ENCODE measurements at places on chromosomes 3 and 15.

DNA sequence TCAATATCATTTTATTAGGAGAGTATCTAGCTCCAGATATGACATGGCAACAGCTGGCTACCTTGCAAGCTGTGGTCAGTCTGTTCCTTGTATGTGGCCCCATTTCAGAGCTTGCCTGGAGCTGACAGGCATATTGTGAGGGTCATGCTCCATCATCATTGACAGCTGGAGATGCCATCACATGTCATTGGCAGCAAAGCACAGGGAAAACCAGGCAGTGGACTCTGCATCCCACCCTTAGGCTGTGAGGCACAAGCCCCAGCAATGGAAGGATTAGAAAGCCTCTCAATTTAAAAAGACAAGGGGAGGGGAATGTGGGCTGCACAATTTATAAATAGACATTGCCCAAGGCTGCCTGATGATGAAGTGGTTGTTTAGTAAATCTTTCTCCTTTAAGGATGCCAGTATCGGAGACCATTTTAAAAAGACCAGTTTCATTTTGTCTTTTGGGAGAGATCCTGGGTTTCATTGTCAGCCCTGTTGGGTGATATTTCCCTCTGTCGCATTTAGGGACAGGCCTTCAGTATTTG is 27.9 kb downstream of the LNP1 start:
- H3K27ac ChIP-seq, result no peak overlapping the region
- peaks cover 4% of the 10 kb centered on the region for H3K36me3 ChIP-seq
- no peak overlapping the region for H3K4me3 ChIP-seq
- H3K27me3 ChIP-seq, result no peaks in the 10 kb centered on the region
- H3K4me1 ChIP-seq, result no peaks in the 10 kb centered on the region

- H3K27ac ChIP-seq, result no peak overlapping the region
- H3K4me1 ChIP-seq, result no peaks in the 10 kb centered on the region
- no peaks in the 10 kb centered on the region for H3K36me3 ChIP-seq
- H3K4me3 ChIP-seq, result no peak overlapping the region
- no peaks in the 10 kb centered on the region for H3K27me3 ChIP-seq
Measured at GRCh38 chr3:15277861-15278500, 54.4 kb downstream of the SH3BP5 start.

DNA sequence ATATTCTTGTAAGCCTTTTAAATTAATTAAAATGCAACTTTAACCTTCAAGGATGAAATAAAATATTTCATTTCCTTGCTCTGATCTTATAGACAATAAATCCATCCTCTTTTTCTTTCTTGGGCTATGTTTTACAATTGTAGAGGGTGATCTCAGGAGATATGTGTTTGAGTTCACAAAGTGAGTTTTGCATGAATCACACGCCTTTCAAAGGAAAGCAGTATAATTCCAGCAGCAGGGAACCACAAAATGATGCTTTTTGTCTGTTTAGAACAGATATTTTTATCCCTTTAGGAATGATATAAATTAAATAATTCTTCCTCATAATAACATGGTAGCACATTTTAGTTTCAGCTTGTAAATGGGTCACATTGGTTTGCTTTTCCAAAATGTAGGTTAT is 191.2 kb downstream of the SEMA6D start:
- DNase-seq, result no peak
- H3K27ac ChIP-seq, result no peak overlapping the region
- H3K4me3 ChIP-seq, result no peak overlapping the region
- peaks cover 19% of the 10 kb centered on the region for H3K27me3 ChIP-seq
- no peaks in the 10 kb centered on the region for H3K36me3 ChIP-seq

GRCh38 chr15:92082006-92082843 is 228.7 kb downstream of the SLCO3A1 start:
- no peak for DNase-seq
- H3K4me1 ChIP-seq, result no peaks in the 10 kb centered on the region
- H3K27me3 ChIP-seq, result peaks cover 4% of the 10 kb centered on the region

DNA sequence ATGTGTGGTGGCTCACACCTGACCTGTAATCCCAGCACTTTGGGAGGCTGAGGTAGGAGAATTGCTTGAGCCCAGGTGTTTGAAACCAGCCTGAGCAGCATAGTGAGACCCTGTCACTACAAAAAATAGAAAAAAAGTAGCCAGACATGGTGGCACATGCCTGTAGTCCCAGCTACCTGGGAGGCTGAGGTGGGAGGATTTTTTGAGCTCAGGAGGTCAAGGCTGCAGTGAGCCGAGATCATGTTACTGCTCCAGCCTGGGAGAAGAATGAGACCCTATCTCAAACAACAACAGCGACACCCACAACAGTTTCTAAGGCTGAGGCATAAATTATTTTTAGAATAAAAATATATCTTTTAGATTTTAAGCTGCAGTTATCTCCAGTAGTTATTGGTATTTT is 6.3 kb downstream of the APPL1 start:
- no peaks in the 10 kb centered on the region for H3K27me3 ChIP-seq
- H3K36me3 ChIP-seq, result peaks cover 6% of the 10 kb centered on the region
- H3K4me1 ChIP-seq, result peaks cover 22% of the 10 kb centered on the region
- H3K27ac ChIP-seq, result no peak overlapping the region
- no peak for DNase-seq

GRCh38 chr15:43361313-43361903 is 9.4 kb downstream of the ZSCAN29 start:
- H3K36me3 ChIP-seq, result peaks cover 78% of the 10 kb centered on the region
- no peak overlapping the region for H3K4me3 ChIP-seq
- no peak for DNase-seq
- H3K27ac ChIP-seq, result no peak overlapping the region
- no peaks in the 10 kb centered on the region for H3K27me3 ChIP-seq
- H3K4me1 ChIP-seq, result peaks cover 4% of the 10 kb centered on the region

DNA sequence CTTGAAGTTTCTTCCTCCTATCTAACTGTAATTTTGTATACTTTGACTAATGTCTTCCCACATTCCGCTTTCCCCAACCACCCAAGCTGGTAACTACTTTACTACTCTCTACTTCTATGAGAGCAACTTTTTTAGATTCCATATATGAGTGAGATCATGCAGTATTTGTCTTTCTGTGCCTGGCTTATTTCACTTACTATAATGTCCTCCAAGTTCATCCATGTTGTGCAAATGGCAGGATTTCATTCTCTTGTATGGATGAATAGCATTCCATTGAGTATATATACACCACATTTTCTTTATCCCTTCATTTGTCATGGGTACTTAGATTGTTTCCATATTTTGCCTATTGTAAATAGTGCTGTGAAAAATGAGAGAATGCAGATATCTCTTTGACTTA is 78.5 kb upstream of the CCNL1 start:
- DNase-seq, result no peak
- H3K27me3 ChIP-seq, result no peaks in the 10 kb centered on the region
- H3K4me1 ChIP-seq, result peaks cover 9% of the 10 kb centered on the region
- H3K36me3 ChIP-seq, result no peaks in the 10 kb centered on the region

DNA sequence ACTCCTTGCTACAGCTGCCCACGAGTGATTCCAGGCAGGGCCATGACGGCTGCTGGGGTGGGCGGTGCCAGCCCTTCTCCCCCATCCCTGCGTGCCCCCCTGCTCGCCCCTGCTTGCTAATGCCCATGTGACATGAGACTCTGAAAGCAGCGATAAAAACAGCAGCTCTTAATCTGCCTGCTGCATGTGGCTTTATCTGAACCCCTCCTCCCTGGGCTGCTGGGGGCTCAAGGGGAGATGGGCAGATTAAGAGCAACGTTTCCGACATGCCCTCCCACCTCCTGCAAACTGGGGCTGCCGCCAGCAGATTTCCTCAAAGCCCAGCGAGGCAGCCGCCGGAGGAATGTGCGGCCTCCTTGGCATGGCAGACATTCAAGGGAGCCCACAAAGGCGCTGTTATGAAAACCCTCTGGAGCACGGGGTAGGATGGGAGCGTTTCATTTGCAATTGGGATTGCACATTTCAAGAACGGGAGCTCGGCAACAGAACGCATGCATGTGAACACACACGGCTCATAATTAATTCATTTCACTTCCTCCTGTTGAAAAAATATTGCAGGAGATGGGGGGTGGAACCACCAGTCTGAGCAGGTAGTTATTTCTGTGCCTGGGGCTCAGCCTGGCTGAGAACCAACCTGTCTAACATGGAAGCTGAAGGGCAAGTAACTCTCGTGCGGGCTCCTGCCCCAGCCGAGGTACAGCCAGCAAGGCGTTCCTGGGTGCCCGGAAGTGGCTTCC is 504.2 kb upstream of the PROK2 start:
- H3K4me3 ChIP-seq, result no peak overlapping the region
- peaks cover 54% of the 10 kb centered on the region for H3K27me3 ChIP-seq
- H3K4me1 ChIP-seq, result peaks cover 20% of the 10 kb centered on the region
- no peak for DNase-seq
- peak overlapping the region; percentile 50 for H3K27ac ChIP-seq
- H3K36me3 ChIP-seq, result no peaks in the 10 kb centered on the region

- peaks cover 4% of the 10 kb centered on the region for H3K27me3 ChIP-seq
- DNase-seq, result no peak
- H3K4me1 ChIP-seq, result peaks cover 24% of the 10 kb centered on the region
- no peak overlapping the region for H3K4me3 ChIP-seq
- no peak overlapping the region for H3K27ac ChIP-seq
Measured at GRCh38 chr3:156098437-156099035, 21.8 kb upstream of the KCNAB1 start.

DNA sequence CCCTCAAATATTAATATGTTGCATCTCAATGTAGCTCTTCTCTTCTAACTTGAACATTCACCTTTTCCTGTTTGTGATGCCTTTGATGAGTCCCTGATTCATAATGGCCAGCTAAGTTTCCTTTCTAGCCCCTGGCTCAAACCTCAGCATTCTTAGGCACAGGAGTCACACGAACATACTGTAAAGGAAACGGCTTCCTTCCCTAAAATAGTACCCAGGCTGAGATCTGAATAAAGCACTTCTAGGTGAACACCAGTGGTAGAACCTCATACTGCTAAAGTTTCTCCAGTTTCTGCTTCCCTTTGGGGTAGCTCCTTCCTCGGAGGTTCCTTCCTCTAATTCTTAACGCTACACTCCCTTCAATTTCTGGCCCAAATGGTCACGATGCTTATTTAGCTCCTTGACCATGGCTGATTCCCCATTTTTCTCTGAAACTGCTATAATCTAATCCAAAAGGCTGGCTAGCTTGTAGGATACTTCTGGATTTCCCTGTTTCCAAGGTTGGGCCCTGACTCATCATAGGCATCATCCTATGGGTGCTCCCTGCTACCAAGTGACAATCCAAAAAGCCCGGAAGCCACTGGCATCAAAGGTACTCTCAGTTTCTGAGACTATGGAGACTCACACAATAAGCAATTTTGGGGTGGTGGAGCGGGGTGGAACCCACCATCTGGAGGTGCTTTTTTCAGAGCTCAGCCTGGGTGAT is 2.4 kb downstream of the ANAPC13 start:
- DNase-seq, result no peak
- peak overlapping the region; percentile 91 for H3K4me3 ChIP-seq
- peaks cover 27% of the 10 kb centered on the region for H3K36me3 ChIP-seq
- peak overlapping the region; percentile 75 for H3K27ac ChIP-seq

- no peaks in the 10 kb centered on the region for H3K36me3 ChIP-seq
- no peak overlapping the region for H3K4me3 ChIP-seq
- no peak for DNase-seq
- peaks cover 6% of the 10 kb centered on the region for H3K4me1 ChIP-seq
- H3K27ac ChIP-seq, result no peak overlapping the region
- H3K27me3 ChIP-seq, result no peaks in the 10 kb centered on the region
Measured at GRCh38 chr3:166453478-166453877, 616.3 kb upstream of the BCHE start.

- H3K27ac ChIP-seq, result no peak overlapping the region
- no peak overlapping the region for H3K4me3 ChIP-seq
- peaks cover 6% of the 10 kb centered on the region for H3K27me3 ChIP-seq
Measured at GRCh38 chr3:140736863-140737460, 59.1 kb downstream of the TRIM42 start.

DNA sequence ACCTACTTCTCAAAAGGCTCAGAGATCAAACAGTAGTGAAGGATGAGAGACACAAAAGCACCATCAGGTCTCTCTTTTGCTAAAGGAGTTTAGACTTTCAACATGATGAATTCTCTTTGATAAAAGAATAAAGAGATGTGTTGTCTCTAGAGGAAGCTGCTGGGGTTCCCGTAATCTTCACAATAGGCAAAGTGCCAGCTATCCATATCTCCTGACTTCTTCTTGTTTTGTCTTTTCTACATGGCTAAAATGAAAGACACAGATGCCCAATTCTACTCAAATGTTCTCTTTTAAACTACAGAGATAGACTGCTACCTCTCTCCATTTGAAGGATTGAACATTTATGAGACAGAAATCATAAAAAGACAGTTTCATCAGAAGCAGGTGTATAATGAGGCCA is 38.4 kb upstream of the TUSC7 start:
- peaks cover 3% of the 10 kb centered on the region for H3K27me3 ChIP-seq
- no peak overlapping the region for H3K4me3 ChIP-seq
- no peaks in the 10 kb centered on the region for H3K4me1 ChIP-seq
- no peak overlapping the region for H3K27ac ChIP-seq
- DNase-seq, result no peak
- no peaks in the 10 kb centered on the region for H3K36me3 ChIP-seq

GRCh38 chr3:150640256-150640655 is 37.1 kb downstream of the SELENOT start:
- H3K27me3 ChIP-seq, result peaks cover 4% of the 10 kb centered on the region
- no peaks in the 10 kb centered on the region for H3K36me3 ChIP-seq
- H3K4me3 ChIP-seq, result no peak overlapping the region
- H3K27ac ChIP-seq, result no peak overlapping the region
- peaks cover 7% of the 10 kb centered on the region for H3K4me1 ChIP-seq
